NCI-H187 treated with DMSO at 0.1 percent for 48 hours (cell line): ENCODE measurements at places on chromosomes 13 and 19.

GRCh38 chr13:83819156-83819555 is 63.1 kb downstream of the SLITRK1 start:
- DNase-seq: no peak

DNA sequence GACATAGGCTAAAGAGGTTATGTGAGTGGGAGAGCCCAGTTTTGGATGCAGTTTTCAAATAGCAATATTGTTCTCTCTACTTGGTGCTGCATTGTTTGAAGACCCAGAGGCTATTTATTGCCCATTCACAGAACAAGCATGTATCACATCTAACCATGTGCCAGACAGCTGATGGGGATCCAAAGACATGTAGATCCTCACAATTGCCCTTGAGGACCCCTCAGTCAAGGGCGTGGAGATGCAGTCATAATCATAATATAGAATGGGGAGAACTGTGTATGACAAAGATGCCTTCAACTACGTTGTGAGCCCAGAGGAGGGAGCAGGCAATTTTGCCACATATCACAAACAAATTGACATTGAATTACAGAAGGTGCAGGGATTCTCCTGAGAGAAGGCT is 70.5 kb downstream of the NHLRC3 start:
- DNase-seq: no peak

- DNase-seq: no peak
Observed at GRCh38 chr13:41821238-41821594, 139.7 kb downstream of the VWA8 start.

DNA sequence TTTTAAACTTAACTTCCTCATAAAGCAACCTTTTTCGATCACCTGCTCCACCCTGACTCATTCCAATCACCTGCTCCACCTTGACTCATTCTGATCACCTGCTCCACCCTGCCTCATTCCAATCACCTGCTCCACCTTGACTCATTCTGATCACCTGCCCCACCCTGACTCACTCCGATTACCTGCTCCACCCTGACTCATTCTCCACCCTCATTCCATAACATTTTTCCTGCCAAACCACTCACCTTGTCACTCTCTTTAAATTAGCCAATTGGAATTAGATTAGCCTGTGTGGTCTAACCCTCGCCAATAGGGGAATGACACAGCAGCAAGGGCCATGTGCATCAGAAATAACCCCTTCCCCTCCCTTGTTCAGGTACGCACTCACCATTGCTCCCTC is 31.9 kb upstream of the ZNF83 start:
- DNase-seq: no peak

DNA sequence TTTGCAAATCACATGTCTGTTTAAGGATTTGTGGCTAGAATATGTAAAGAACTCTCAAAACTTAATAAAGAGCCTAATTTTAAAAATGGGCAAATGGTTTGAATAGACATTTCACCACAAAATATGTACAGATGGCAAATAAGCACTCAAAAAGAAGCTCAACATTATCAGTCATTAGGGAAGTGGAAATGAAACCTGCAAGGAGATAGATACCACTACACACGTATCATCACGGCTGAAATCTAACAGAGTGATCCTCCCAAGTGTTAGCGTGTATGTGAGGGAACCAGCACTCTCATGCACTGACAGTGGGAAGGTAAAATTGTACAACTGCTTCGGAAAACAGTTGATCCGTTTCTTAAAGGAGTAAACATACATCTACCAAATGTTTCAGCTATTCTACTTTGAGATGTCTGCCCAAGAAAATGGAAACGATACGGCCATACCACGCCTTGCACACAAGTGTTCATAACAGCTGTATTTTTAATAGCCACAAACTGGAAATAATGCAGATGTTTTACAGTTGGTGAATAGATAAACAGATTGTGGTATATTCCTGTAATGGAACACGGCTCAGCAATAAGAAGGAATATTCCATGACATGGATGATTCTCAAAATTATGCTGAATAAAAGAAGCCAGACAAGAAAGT is 14.5 kb downstream of the ARHGEF7 start:
- DNase-seq: no peak

DNA sequence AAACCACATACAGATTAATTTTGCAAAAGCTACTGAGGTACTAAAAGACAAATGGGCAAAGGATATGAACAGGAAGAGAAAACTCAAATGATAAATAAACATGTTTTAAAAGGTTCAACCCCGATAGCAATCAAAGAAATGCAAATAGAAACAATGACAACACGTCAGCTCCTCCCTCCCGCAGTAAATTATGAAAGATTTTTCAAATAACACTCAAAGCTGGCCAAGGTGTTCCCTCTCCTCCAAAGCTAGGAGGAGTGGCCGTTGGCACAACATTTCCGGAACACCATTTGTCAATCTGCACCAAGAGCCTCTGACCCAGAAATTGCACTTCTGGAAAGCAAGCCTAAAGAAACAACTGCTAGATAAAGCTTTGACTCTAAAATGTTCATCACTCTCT is 28.3 kb downstream of the INSR start:
- no peak for DNase-seq

DNA sequence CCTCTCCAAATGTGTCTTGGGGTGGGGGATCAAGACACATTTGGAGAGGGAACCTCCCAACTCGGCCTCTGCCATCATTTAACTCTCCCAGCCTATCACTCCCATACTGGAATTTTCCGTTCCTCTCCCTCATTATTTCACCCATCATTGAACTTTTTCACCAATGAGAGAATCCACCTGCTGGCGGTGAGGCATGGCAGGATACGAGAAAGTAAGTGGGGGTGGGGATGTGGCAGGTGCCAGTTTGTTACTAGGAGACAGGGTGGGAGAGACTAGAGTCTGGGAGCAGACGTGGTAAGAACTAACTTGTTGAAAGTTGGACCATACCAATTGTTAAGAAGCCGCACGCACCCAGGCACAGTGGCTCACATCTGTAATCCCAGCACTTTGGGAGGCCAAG is 6.9 kb downstream of the GIPR start:
- DNase-seq: no peak

DNA sequence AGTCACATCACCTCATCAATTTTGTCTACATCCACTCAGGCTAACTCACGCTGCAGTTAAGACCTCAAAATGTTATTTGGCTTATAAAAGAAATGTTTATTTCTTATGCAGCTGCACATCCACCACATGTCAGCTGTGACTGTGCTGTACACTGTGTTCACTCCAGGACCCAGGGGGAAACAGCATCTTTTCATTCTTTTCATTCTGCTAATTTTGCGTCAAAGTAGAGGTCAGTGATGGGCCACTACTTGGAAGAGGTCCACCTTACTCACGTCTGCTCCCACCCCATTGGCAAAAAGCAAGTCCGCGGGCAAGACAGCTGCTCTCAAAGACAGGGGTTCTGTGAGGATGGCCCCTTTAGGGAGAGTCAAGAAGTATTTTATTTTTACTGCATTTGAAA is 4.5 kb upstream of the DCT start:
- no peak for DNase-seq

GRCh38 chr19:50770888-50771287 is 624 bp downstream of the GPR32 start:
- DNase-seq: no peak

GRCh38 chr13:91813253-91813652 is 414.8 kb downstream of the GPC5 start:
- no peak for DNase-seq

DNA sequence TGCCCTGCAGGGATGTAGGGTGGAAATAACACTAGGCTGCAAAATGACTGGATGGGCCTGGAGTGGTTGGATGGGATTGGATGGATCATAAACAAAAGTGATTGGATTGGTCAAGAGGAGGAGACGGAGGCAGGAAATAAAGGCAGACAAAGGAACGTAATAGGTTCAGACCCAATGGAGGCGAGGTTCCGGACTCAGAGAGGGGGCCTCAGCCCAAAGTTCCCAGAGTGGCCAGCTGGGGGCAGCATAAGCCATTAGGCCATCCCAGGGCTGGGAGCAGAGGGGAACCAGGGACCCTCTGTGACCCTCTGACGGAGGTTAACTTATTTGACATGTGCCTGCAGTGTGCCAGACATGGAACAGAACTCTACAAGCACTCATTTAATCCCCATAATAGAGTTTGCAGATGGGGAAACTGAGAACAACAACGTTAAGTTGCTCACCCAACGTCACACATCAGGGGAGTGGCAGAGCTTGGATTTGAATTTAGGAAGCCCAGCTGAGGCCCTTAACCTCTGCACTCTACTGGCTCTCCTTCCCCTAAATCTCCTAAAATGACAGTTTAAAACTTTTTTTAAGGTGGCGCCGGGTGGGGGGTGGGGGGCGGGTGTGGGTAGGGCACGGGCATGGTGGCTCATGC is 15.3 kb upstream of the MAP1S start:
- DNase-seq: no peak

DNA sequence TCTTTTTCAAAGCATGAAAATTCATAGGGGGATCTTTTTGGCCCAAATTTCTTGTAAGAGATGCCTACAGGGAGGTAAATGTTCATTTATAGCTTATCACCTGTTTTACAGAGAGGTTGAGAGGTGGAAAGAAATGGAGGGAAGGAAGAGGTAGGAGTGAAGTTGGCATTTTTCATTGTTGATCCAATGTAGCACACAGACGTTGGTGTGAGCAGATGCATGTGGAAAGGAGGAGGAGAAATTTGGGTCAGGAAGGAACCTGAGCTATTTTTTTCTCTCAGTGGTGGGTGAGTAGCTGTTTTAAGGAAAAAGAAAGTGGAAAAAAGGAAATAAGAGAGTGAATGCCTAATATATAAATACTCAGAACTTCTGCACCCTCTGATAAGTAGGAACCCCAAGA is 9.9 kb upstream of the SMIM17 start:
- DNase-seq: no peak

- no peak for DNase-seq
Observed at GRCh38 chr19:13748169-13748828, 16.0 kb upstream of the MRI1 start.

GRCh38 chr19:56295531-56296455 is 18.8 kb downstream of the ZSCAN5A start:
- DNase-seq: no peak

GRCh38 chr13:44713788-44714469 is 137.8 kb upstream of the TSC22D1 start:
- DNase-seq: no peak

DNA sequence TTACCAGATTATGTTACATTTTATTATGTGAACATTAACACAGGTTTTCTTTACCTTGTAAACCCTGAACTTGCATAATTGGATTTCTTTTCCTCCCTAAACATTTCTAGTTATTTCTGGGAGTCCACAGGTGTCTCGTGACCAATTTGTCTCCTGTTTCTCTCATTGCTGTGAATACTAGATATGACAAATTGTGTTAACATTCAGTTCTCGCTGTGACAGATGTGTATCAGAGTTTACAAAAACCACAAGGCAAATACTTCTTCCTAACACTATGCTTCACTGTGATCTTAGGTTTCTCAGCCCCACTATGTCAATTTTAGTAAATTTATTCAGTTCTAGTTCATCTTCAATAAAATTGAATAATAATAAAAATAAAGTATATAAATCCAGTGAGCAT is 1554.9 kb downstream of the EFNB2 start:
- DNase-seq: no peak

DNA sequence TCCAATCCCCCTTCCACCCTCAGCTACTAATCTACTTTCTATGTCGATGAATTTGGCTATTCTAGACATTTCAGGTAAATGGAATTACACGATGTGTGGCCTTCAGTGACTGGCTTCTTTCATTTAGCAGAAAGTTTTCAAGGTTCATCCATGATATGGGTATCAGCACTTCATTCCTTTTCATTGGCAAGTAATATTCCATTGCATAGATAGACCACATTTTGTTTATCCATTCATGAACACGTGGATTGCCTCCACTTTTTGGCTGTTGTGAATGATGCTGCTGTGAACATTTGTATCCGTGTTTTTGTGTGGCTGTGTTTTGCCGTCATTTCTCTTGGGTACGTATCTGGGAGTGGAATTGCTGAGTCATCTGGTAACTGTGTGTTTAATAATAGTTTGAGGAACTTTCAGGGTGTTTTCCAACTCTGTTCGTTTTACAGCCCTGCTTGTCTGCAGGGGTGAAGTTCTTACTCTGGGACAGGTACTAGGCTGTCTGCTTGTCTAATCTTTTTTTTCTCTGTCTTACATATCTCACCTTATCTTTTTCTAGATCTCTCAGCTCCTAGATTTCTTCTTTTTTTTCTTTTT is 32.5 kb downstream of the MARK4 start:
- DNase-seq: no peak

GRCh38 chr19:42455621-42456081 is 12.9 kb upstream of the CXCL17 start:
- DNase-seq: no peak

DNA sequence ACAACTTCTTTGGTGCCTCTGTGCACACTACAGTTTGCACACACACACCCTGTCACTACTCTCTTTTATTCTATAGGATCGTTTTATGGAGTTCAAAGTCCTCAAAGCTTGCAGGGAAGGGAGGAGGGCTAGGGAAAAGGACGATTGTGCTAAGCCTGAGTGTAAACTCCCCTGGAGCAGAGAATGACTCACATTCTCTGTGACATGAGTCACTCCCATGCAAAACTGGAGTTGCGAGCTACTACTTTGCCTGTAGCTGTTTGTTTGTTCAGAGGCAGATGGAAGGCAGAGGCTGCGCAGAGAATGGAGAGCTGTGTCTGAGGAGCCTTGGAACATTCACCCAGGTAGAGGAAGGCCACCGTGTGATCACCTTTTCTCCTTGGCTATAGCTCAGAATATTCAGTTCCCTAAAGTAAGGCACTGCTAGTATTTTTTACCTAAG is 80.5 kb upstream of the MBNL2 start:
- DNase-seq: no peak

- DNase-seq: peak; percentile 72
Observed at GRCh38 chr13:70253834-70254233, 145.6 kb upstream of the KLHL1 start.

- no peak for DNase-seq
Observed at GRCh38 chr13:25371875-25372283, at the start of gene ATP8A2. ATP8A2 (plus strand) TSS chr13:25371974; CDS start chr13:25372213, 239 bp downstream.

- DNase-seq: no peak
Observed at GRCh38 chr19:14091081-14091812, 696 bp upstream of the SAMD1 start.

DNA sequence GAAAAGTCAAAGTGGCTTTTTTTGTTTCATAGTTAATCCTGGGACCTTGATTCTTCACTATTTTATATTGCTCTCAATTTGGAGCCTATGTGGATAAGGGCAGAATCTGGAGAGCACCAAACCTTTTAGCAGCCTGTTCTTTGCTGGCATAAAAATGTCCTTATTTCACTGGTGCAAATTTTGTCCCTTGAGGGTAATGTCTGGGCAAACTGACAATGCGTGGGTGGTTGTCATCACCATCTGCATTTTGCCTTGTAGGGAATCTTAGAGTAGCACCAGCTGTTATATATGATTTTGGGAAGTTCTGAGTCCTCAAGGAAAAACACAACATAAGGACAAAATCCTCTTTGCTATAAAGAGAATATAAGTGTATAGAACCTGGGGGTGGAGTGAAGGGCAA is 336.9 kb upstream of the HTR2A start:
- DNase-seq: no peak

DNA sequence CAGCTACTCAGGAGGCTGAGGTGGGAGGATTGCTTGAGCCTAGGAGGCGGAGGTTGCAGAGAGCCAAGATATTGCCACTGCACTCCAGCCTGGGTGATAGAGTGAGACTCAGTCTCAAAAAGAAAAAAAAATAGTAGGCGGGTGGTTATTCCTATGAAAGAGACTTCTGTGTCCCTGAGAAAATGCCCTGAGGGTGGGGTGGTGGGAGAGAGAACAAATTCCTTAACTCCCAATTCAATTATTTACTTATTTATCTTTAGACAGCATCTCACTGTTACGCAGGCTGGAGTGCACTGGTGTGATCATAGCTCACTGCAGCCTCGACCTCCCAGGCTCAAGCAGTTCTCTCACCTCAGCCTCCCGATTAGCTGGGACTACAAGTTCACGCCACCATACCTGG is 10.3 kb upstream of the EEF2 start:
- no peak for DNase-seq
